NCI-H446 treated with DMSO at 0.1 percent for 48 hours (cell line): ENCODE measurements at places on chromosomes 2 and 18.
A peak's percentile ranks its signal among the peaks of the same experiment; 100 is the strongest.

DNA sequence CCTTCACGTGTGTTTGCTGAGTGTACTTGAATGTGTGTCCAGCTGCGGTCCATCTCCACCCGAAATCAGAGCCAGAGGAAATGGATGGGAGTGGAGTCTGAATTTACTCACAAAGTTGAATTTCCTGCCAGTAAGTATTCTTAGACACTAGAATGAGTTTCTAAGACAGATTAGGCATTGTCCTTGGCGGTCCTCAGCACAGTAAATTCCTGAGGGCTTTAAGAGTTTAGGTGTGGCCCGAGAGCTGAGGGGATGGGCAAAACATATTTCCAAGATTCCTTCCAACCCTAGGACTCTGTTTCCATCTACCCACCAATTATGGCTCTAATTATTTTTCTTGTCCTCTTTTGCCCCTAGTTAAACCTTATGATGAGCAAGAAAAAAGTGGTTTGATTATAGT lies 90.3 kb upstream of the PHLPP1 start:
- DNase-seq = no peak

GRCh38 chr18:2960983-2961696 lies 51.8 kb downstream of the LPIN2 start:
- no peak for DNase-seq

DNA sequence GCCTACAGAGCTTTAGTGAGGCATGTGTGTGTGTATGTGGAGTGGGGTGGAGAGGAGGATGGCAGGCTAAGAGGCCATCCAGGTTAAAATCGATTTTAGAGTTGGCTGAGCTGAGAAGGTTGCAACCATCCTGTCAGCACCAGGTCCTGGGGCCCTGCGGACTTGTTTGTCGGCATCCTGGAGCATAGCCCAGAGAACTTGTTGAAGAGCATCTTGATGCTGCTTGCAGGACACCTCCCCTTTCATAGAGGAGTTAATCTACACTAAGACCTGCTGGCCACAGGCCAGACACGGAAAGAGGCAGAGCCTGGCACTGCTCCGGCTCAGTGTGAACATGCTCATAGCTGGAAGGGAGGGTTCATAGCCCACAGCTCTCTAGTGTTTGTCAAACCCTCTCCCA lies 72.1 kb upstream of the RGPD5 start:
- DNase-seq = peak; percentile 16

- no peak for DNase-seq
These were observed 95.7 kb downstream of the ASXL3 start for GRCh38 chr18:33673689-33674088.

- no peak for DNase-seq
These were observed 908.2 kb downstream of the TSN start for GRCh38 chr2:122663620-122664019.
